ENCODE measurements at places on chromosomes 5 and 9. TPM values are rescaled to one million over a fixed set of nuclear protein-coding genes. Genes with fewer than 3 reads are reported as not detected.
A peak's percentile ranks its signal among the peaks of the same experiment; 100 is the strongest.

DNA sequence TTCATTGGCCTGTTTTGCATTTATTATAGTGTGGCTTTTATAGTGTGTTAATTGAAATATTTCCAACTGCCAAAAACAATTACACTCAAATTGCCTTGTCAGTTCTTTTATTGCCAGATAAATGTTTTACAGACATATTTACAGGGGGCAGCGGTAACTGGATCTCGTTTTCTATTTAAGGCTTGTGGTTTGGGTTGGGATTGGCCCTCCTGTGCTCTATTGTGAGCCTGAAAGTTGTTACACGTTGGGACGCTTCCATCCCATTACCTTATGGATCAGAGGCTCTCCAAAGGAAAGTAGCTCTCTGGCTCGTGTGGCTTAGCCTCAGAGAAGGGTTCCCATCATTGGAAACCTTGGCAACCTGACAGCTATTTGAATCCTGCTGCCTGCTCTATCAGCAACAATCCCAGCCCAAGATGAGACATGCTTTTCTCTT is 20.8 kb downstream of the DNAI1 start:
- H3K27me3 ChIP-seq = no peaks in the 10 kb centered on the region
- no peak overlapping the region for H3K27ac ChIP-seq
- H3K4me1 ChIP-seq = no peaks in the 10 kb centered on the region
- H3K36me3 ChIP-seq = no peaks in the 10 kb centered on the region
- no peak overlapping the region for H3K4me3 ChIP-seq

DNA sequence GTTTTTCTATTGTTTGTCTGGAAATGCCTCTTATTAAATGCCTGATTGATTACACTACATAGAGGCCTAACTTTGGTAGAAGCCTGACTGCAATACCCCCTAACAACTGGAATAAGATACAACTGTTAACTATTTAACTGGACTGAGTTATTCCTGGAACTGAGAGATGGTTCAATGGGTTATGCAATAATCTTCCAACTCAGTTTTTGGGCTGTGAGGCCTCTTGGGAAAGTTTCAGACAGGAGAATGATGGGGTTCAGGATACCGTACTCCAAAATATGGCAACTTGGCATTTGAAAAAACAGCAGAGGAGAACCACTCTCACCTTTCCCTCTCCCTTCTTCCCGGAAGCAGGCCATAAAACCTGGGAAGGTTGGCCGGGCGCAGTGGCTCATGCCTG is 19.2 kb upstream of the PCDH1 start:
- H3K27ac ChIP-seq = no peak overlapping the region
- no peaks in the 10 kb centered on the region for H3K27me3 ChIP-seq
- DNase-seq = no peak
- H3K4me3 ChIP-seq = no peak overlapping the region
- no peaks in the 10 kb centered on the region for H3K4me1 ChIP-seq
- H3K36me3 ChIP-seq = no peaks in the 10 kb centered on the region

- no peak for DNase-seq
- no peaks in the 10 kb centered on the region for H3K36me3 ChIP-seq
- no peak overlapping the region for H3K27ac ChIP-seq
- H3K27me3 ChIP-seq = no peaks in the 10 kb centered on the region
These were observed 626.5 kb downstream of the DMRTA1 start for GRCh38 chr9:23073136-23073535.

GRCh38 chr5:36108758-36109460 is 42.2 kb upstream of the UGT3A2 start:
- no peaks in the 10 kb centered on the region for H3K4me1 ChIP-seq
- H3K27me3 ChIP-seq = no peaks in the 10 kb centered on the region
- no peak overlapping the region for H3K4me3 ChIP-seq

DNA sequence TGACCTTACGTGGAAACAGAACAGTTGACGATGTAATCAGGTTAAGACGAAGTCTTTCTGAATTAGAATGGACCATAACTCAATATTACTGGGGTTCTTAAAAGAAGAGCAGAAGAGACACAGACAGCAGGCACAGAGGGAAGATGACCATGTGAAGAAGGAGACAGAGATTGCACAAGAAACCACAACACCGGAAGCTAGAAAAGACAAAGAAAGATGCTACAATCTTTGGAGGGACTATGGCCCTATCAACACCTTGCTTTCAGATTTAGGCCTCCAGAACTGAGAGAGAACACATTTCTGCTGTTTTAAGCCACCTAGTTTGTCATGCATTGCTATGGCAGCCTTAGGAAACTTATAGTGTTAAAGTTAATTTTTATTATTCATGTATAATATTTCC is 27.1 kb downstream of the CDH9 start:
- H3K4me1 ChIP-seq = no peaks in the 10 kb centered on the region
- no peak for DNase-seq
- H3K4me3 ChIP-seq = no peak overlapping the region
- H3K27me3 ChIP-seq = no peaks in the 10 kb centered on the region

- H3K4me1 ChIP-seq = no peaks in the 10 kb centered on the region
- no peaks in the 10 kb centered on the region for H3K36me3 ChIP-seq
- H3K27ac ChIP-seq = no peak overlapping the region
- no peak for DNase-seq
- H3K27me3 ChIP-seq = no peaks in the 10 kb centered on the region
These were observed 175.2 kb upstream of the DAP start for GRCh38 chr5:10936081-10936855.

SIT1 gene
- total RNA-seq = 2.1 TPM

DNA sequence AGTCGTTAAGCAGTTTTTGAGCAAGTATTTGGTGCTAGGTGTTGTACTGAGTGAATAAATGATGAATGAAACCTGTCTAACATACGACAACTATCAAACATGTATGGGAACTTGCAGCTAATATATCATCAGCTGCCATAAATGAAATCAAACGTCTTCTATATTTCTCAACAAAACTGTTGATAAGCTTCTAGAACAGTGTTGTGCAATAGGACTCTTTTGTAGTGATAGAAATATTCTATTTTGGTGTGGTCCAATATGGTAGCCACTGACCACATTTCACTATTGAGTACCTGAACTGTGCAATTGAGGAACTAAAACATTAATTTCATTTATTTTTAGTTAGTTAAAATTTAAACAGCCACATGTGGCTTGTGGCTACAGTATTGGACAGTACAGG is 16.3 kb upstream of the FYB1 start:
- no peak overlapping the region for H3K4me3 ChIP-seq
- no peaks in the 10 kb centered on the region for H3K4me1 ChIP-seq
- H3K27ac ChIP-seq = no peak overlapping the region
- H3K27me3 ChIP-seq = no peaks in the 10 kb centered on the region

- peak overlapping the region; percentile 73 for H3K4me3 ChIP-seq
- no peaks in the 10 kb centered on the region for H3K27me3 ChIP-seq
- no peaks in the 10 kb centered on the region for H3K36me3 ChIP-seq
- no peaks in the 10 kb centered on the region for H3K4me1 ChIP-seq
These were observed 560 bp downstream of the SCAI start for GRCh38 chr9:125142560-125143376.

DNA sequence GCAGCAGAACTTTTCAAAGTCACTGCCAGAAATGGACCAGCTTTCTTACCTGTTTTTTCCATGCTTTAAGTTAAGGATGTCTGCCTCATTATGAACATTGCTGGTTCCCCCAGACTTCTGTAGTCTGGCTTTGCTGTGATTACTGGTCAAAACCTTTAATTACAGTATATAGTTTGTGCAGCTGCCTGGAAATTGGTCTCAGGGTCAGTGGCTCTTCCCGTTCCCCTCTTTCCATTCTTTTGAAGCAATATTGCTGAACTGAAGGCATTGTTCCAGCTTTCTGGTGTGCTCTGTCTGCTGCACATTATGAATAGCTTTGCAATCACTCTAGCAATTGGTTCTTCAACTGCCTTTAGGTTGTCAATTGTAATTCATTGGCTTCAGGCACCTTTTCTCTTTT is 206.5 kb downstream of the ARL15 start:
- H3K4me3 ChIP-seq = no peak overlapping the region
- no peaks in the 10 kb centered on the region for H3K27me3 ChIP-seq
- H3K36me3 ChIP-seq = no peaks in the 10 kb centered on the region
- H3K4me1 ChIP-seq = no peaks in the 10 kb centered on the region
- H3K27ac ChIP-seq = no peak overlapping the region

DNA sequence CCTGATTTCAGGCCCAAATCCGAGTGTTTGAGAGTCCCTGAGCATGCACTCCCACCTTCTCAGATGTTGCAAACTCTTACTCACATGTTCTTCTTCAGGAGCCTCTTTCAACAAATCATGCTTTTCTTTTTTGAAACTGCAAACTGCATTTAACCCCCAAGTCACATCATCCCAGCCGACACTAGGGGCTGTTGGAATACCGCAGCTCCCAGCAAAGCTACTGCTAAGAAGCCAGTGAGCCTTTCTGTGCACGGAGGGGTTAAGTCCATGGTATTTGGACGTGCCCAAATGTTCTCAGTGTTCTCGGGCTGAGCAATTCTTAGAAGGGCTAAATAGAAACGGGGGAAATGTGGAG is 282.9 kb downstream of the NFIB start:
- H3K4me1 ChIP-seq = no peaks in the 10 kb centered on the region
- H3K27ac ChIP-seq = peak overlapping the region; percentile 14
- H3K4me3 ChIP-seq = no peak overlapping the region
- H3K36me3 ChIP-seq = no peaks in the 10 kb centered on the region

GRCh38 chr5:464446-464842 is 21.5 kb downstream of the EXOC3 start:
- H3K4me1 ChIP-seq = no peaks in the 10 kb centered on the region
- no peaks in the 10 kb centered on the region for H3K36me3 ChIP-seq
- no peak overlapping the region for H3K27ac ChIP-seq
- H3K4me3 ChIP-seq = no peak overlapping the region
- H3K27me3 ChIP-seq = no peaks in the 10 kb centered on the region

NMUR2 gene
- not detected for total RNA-seq

- no peaks in the 10 kb centered on the region for H3K27me3 ChIP-seq
- H3K27ac ChIP-seq = no peak overlapping the region
- no peaks in the 10 kb centered on the region for H3K36me3 ChIP-seq
- H3K4me1 ChIP-seq = no peaks in the 10 kb centered on the region
- H3K4me3 ChIP-seq = no peak overlapping the region
These were observed 297 bp downstream of the LCN8 start for GRCh38 chr9:136757751-136758140.

GRCh38 chr5:112270299-112271293 is 148.5 kb downstream of the EPB41L4A start:
- H3K4me1 ChIP-seq = peaks cover 13% of the 10 kb centered on the region
- H3K4me3 ChIP-seq = no peak overlapping the region
- DNase-seq = no peak
- H3K36me3 ChIP-seq = no peaks in the 10 kb centered on the region
- H3K27me3 ChIP-seq = no peaks in the 10 kb centered on the region

IFNA21 gene
- not detected for total RNA-seq

GRCh38 chr5:59763541-59763940 is 130.0 kb downstream of the PDE4D start:
- H3K27me3 ChIP-seq = peaks cover 6% of the 10 kb centered on the region
- no peaks in the 10 kb centered on the region for H3K36me3 ChIP-seq
- peaks cover 6% of the 10 kb centered on the region for H3K4me1 ChIP-seq
- no peak overlapping the region for H3K27ac ChIP-seq
- H3K4me3 ChIP-seq = no peak overlapping the region

- H3K27me3 ChIP-seq = no peaks in the 10 kb centered on the region
- no peak overlapping the region for H3K4me3 ChIP-seq
- DNase-seq = no peak
- H3K27ac ChIP-seq = no peak overlapping the region
- no peaks in the 10 kb centered on the region for H3K36me3 ChIP-seq
These were observed 23.5 kb downstream of the AFAP1L1 start for GRCh38 chr5:149294872-149295829.

BTNL9 gene
- total RNA-seq = 5.6 TPM

CXCL14 gene
- 2.0 TPM for total RNA-seq

DNA sequence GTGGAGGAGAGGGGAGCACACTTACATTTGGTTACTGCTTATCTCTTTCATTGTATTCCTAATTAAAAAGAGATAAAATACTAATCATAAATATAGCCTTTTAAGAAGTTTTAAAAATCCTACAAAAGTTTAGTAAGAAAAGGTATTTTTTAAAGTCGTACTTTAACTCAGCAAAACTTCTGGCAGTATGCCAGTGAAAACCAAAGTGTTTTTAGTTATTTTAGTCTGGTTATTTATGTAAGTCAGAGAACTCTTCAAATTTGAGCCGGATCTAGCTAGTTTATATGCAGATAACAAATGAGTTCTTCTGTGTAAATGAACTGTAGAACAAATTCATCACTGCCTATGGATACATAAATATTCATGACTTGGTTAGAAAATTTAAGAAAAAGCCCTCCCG is 36.5 kb upstream of the ANKDD1B start:
- no peak overlapping the region for H3K27ac ChIP-seq
- no peak overlapping the region for H3K4me3 ChIP-seq
- H3K36me3 ChIP-seq = no peaks in the 10 kb centered on the region
